ENCODE measurements at places on chromosomes 7 and 10. TPM values are rescaled to one million over a fixed set of nuclear protein-coding genes. Genes with fewer than 3 reads are reported as not detected.

The HHEX gene
- total RNA-seq = 2.0 TPM

The DENND2A gene
- total RNA-seq = 20.7 TPM

The PLEKHS1 gene
- not detected for total RNA-seq

The XRCC2 gene
- 2.2 TPM for total RNA-seq

The ZCCHC24 gene
- 5.7 TPM for total RNA-seq

The COBL gene
- 9.8 TPM for total RNA-seq

The PAX4 gene
- total RNA-seq = not detected

The PRSS2 gene
- total RNA-seq = not detected

The PRRT4 gene
- 3.7 TPM for total RNA-seq

The GALNT17 gene
- 26.3 TPM for total RNA-seq

The OR9A2 gene
- 0.49 TPM for total RNA-seq

The FGFBP3 gene
- 22.1 TPM for total RNA-seq

The DPYSL4 gene
- 39.3 TPM for total RNA-seq

The CALML3 gene
- total RNA-seq = not detected

The GNA12 gene
- total RNA-seq = 18.4 TPM

The MEOX2 gene
- total RNA-seq = 0.25 TPM

The DGKB gene
- total RNA-seq = 3.9 TPM

The ZNF248 gene
- 54.6 TPM for total RNA-seq

The CUBN gene
- total RNA-seq = 3.0 TPM

The NPC1L1 gene
- not detected for total RNA-seq

The H2BK1 gene
- total RNA-seq = not detected

The SLC26A3 gene
- total RNA-seq = not detected

Measured in temporal lobe (tissue), 4 donors.